Activated T-cell treated with anti-CD3 and anti-CD28 coated beads, Interleukin-2, amount 50 U/mL, for 24 hours (primary cell): ENCODE measurements at places on chromosomes 3 and 15.

DNA sequence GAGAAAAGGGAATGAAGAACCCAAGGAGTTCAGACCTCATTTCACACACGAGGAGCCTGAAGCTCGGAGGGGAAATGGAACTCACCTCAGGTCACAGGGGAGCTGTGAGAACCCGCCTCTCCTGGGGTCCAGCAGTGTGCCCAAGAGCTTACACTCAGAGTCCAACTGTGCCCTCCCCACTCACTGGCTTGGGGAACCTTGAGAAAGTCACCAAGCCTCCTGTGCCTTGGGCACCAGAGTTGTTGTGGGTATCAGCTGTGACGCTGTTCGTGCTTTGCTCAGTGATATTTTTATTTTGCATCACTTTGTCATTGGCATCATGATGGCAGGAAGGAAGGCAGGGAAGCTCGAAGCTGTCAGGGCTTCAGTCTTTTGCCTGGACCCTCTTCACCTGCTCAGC lies 83.4 kb downstream of the TLE3 start:
- H3K27ac ChIP-seq, result no peak overlapping the region
- peaks cover 10% of the 10 kb centered on the region for H3K4me1 ChIP-seq
- H3K27me3 ChIP-seq, result peaks cover 19% of the 10 kb centered on the region
- H3K36me3 ChIP-seq, result no peaks in the 10 kb centered on the region
- no peak overlapping the region for H3K4me3 ChIP-seq
- no peak for DNase-seq

DNA sequence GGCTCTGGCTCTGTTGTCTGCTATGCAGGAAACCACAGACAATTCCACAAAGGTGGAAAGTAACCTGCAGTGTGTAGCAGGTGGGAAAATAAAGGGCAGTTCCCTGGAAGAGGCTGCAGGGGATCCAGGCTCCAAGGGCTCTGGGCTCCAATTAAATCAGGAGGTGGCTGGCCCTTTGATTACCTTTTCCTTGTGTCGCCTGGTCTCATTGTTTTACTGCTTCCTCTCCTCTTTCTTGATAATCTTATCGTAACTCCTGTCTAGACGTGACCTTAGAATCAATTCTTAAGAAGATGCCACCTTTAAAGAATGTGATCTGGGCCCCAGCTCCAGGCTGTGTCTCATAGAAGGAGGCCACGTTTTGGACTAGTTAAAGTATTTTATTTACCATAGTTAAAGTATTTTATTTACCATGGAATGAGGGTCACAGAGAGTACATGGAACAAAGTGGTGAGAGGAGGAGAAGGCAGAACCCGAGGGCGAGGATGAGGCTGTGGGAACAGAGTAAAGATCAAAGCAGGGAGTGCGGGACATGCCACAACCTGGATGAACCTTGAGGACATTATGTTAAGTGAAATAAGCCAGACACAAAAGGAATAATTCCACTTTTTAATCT lies 237.5 kb upstream of the STT3B start:
- H3K36me3 ChIP-seq, result no peaks in the 10 kb centered on the region
- no peaks in the 10 kb centered on the region for H3K27me3 ChIP-seq
- H3K27ac ChIP-seq, result no peak overlapping the region
- H3K4me1 ChIP-seq, result peaks cover 6% of the 10 kb centered on the region
- DNase-seq, result no peak

DNA sequence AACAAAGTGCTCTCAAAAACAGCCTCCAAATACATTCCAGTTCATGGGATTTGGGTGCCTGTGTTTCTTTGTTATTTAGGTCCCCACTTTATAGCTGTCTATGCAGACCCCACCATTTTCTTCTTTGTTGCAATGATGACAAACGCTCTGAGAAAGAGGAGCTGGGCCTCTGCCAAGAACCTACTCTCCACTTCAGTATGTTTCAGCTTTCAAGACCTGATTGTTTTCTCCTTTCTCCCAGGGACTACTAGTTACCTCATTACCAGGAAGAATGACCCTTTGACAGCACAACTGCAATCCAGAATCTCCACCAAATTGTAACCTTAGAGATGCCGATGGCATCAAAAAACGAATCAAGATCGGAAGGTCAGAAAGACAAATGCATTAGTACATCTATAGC lies 236.8 kb downstream of the MEIS2 start:
- DNase-seq, result no peak
- no peak overlapping the region for H3K4me3 ChIP-seq
- no peaks in the 10 kb centered on the region for H3K36me3 ChIP-seq
- H3K27ac ChIP-seq, result no peak overlapping the region
- no peaks in the 10 kb centered on the region for H3K27me3 ChIP-seq

GRCh38 chr15:95757171-95757570 lies 573.3 kb upstream of the NR2F2 start:
- no peak overlapping the region for H3K4me3 ChIP-seq
- no peaks in the 10 kb centered on the region for H3K4me1 ChIP-seq
- no peaks in the 10 kb centered on the region for H3K36me3 ChIP-seq
- no peak overlapping the region for H3K27ac ChIP-seq
- DNase-seq, result no peak

- no peaks in the 10 kb centered on the region for H3K36me3 ChIP-seq
- H3K27ac ChIP-seq, result peak overlapping the region; percentile 93
- peak overlapping the region; percentile 74 for H3K4me3 ChIP-seq
- no peaks in the 10 kb centered on the region for H3K27me3 ChIP-seq
- peaks cover 91% of the 10 kb centered on the region for H3K4me1 ChIP-seq
- DNase-seq, result no peak
These were observed 120.1 kb upstream of the ARHGEF3 start for GRCh38 chr3:56921573-56922453.

DNA sequence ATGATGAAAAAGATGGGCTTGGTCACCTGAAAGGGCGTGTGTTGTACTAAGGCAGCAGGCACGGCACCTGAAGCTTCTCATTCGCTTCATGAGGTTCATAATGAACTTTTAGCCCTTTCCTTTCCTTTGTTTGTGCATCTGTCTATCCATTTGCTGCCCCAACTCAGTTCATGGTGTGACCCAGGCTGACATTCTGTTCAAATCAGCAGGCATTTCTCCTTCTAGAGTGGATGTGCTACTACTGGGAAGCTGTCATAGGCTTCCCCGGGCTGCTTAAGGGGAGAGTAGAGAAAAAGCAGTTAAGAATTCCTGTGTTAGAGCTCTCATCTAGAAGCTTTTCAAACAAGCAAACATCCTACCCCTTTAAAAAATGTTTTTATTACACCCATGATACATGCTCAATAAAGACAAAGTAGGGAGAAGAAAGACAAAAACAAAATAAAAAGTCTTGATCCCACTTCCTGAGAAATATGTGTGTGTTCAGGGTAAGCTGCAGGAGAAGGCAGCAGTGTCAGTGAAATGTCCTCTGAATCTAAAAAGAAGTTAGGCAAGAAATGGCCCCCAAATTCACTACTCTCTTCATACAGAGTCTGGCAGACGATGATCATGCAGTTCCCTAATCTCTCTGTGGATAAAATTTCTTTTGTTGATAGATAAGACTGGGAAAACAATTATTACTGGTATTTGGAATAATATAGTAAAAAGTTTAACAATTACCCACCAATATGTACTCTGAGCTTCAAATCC lies 136.9 kb upstream of the PFN2 start:
- no peak for DNase-seq
- H3K4me3 ChIP-seq, result no peak overlapping the region
- H3K27me3 ChIP-seq, result peaks cover 30% of the 10 kb centered on the region
- H3K4me1 ChIP-seq, result peaks cover 5% of the 10 kb centered on the region
